Activated T-cell treated with anti-CD3 and anti-CD28 coated beads for 4 hours (primary cell): ENCODE measurements at places on chromosomes 13 and 19.

DNA sequence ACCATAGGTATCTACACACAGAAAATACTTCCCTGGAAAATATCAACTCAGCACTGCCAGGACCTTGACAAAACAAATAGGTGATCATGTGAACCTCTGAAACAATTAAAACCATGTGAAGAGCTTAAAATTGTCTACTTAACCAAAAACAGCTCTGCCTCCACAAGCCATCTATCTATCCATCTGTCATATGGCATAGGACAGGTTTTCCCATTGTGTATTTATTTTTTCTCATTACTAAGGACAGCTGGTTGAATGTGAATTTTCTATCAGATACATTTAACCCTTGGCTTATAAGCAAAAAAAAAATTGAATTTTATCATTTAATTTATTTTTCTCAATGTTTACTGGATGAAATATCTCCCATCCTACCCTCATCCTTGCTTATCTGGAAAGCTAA, 279.5 kb downstream of the PCDH9 start:
- no peak for DNase-seq

DNA sequence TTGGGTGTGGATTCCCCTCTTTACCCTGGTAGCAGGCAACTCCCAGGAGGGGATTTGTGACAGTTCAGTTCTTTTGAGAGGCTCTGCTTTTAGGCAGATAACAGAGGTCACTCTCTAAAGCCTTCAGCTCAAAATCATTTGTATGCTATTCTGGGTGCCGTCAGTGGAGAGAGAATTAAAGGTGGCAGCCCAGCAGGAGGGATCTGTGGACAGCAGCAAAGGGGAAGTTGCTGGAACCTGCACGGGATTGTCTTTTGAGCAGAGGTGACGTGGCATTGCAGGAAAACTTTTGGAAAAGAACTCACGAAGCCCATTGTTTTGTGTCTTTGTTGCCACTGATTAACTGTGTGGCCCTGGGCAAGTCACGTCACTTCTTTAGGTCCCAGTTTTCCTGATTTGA, 62.4 kb upstream of the C1QTNF9 start:
- no peak for DNase-seq

GRCh38 chr13:38674208-38674607, 12.7 kb upstream of the FREM2 start:
- DNase-seq, result no peak

GRCh38 chr19:33216198-33216830, 9.3 kb downstream of the SLC7A10 start:
- DNase-seq, result no peak
